HTR-8/SVneo (cell line): ENCODE measurements at places on chromosomes 12 and 14.

DNA sequence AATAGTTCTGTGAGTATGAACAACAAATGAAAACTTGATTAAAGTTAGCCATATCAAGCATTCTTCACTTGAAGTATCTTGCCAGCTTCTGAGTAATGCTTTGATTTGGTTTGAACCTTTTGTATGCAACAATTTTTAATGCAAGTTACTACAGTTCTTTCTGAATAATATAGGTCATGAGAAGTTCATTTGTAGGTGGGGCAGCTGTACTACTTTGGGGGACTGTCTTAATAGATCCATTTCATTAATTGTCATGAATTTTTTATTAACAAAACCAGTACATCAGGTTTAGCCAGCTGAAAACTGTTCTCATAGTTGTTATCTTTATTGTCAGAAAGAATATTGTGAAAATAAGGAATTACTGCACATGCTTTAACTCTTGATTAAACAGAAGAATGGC is 142.7 kb downstream of the FOXA1 start:
- DNase-seq = no peak

- no peak for DNase-seq
Measured at GRCh38 chr14:65169351-65169750, 67.0 kb upstream of the MAX start.

DNA sequence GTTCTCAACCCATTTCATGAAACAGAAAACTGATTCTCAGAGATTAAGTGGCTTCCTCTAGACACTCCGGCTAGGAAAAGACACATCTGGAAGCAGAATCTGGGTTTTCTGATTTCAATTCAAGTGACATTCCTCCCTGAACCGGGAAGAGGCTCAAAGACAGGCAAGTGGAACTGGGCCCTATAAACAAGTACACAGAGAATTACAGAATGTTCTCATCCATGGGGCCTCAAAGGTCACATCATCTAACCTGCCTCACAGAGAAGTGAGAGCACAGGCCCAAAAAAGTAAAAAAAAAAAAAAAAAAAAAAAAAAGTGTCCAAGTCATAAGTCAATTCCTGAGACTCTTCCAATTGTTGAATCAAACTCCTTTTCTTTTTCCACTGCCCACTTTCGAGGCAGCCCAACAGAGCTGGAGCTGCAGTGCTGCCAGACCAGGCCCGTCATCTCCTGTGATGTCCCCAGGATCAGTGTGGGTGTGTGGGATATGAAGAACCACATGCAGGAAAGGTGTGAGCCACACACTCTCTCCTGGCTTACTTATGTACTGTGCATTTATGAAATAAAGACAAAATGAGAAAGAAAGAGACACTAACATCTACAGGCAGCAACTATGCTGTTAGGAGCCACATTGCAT is 2.8 kb upstream of the KRT1 start:
- DNase-seq = no peak

DNA sequence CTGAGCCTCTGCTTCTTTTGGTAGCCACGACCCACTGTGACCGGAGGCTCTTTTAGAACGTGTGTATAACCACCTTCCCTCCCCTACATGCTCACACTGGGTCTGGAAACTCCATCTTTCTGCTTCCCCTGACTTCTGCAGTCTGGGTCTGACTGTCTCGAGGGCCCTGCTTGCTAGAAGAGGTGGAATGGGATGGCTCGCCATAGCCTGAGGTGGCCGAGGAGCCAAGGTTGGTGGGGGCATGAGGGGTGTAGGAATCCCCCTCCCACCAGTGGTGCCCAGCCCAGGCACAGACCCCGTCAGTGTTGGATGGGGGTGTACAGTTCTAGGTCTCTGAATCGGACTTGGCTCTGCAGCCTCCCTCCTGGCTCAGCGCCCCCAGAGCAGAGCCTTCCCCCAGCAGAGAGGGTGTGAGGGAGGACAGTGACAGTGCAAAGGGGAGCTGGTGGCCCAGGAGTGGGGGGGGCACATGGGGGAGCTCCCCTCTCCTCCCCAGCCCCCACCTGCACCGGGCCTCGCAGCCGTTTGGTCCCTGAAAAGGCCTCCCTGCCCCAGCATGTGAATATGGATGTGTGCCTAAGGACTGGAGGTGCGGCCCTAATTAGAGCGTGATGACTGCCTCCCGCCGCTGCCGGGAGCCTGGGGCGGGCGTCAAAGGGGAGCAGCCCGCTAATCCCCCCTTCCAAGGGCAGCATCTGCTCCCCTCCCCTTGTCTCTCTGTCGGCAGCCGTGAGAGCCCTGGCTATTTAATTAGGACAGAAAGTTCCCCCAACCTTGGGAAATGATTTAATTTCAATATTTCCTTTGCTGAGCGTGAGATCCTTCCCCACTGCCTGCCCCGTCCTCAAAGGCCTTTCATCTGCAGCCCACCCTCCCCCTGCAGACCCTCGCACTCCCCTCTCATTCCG is 196.2 kb upstream of the C14orf180 start:
- no peak for DNase-seq

DNA sequence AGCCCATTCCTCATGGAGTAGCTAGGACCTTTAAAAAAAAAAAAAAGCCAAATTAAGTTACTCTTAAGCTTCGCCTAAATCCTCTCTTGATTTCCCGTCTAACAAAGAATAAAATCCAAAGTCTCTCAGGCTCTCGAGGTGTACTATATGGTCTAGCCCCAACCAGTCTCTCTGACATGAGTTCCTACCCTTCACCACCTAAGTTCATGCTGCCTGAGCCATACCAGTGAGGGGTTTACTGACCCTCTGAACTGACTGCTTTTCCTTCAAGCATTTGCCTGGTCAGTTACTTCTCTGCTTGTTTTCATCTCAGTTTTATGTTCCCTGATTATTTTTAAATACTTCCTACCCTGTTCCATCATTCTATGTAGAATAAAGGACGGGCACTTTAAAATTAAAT is 58.2 kb upstream of the KCNMB4 start:
- no peak for DNase-seq

DNA sequence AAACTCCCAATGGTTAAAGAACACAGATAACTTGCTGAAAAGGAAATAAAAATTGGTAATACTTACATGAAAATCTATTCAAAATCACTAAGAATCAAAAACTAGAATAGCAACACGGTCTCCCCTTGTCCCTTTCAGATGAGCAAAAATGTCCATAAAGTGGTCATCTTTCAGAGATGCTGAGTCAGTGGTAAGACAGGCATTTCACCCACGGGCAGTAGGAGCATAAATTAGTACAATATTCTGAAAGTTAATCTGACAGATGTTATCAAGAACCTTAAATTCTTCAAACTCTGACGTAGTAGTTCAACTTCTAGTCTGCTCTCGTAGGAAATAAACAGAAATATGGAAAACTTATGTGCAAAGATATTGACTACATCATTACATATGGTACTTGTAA is 33.1 kb upstream of the GNPNAT1 start:
- DNase-seq = peak; percentile 66

- DNase-seq = no peak
Measured at GRCh38 chr14:77442196-77442595, 15.2 kb downstream of the VIPAS39 start.
